ENCODE measurements at places on chromosomes 6 and 20. TPM values are rescaled to one million over a fixed set of nuclear protein-coding genes. Genes with fewer than 3 reads are reported as not detected.

HLA-DRA gene
- total RNA-seq = not detected

MYLK4 gene
- total RNA-seq = 0.65 TPM

DZANK1 gene
- 1.7 TPM for total RNA-seq

PTCHD4 gene
- 24.5 TPM for total RNA-seq

C6orf132 gene
- 0.65 TPM for total RNA-seq

SIGLEC1 gene
- not detected for total RNA-seq
